ENCODE measurements at places on chromosomes 1 and 21. TPM values are rescaled to one million over a fixed set of nuclear protein-coding genes. Genes with fewer than 3 reads are reported as not detected.

Gene SPRR4
- not detected for total RNA-seq

Gene TPTE
- total RNA-seq, result 3.7 TPM

Gene LY9
- not detected for total RNA-seq

Gene CACNA1S
- total RNA-seq, result not detected

Gene NHLH2
- total RNA-seq, result not detected

Gene LEMD1
- 1.5 TPM for total RNA-seq

Gene ABCG1
- total RNA-seq, result 9.0 TPM

Gene UBL4B
- total RNA-seq, result not detected

Gene SLAMF1
- total RNA-seq, result not detected

Gene E2F2
- total RNA-seq, result 5.2 TPM

Gene PRPF38A
- total RNA-seq, result 9.7 TPM

Gene CYP2J2
- 6.1 TPM for total RNA-seq

Gene CTPS1
- 38.7 TPM for total RNA-seq

Gene LEFTY2
- not detected for total RNA-seq

Gene FMO5
- 0.37 TPM for total RNA-seq

Gene SYT2
- 0.55 TPM for total RNA-seq

Gene RAB13
- 36.1 TPM for total RNA-seq

Gene NSL1
- total RNA-seq, result 51.2 TPM

Gene KCNH1
- total RNA-seq, result 0.97 TPM

Gene GBP5
- 0.25 TPM for total RNA-seq

Gene METTL18
- 8.5 TPM for total RNA-seq

Gene INPP5B
- total RNA-seq, result 10.3 TPM

Gene MATN1
- total RNA-seq, result 0.06 TPM

Gene MUTYH
- total RNA-seq, result 11.3 TPM

Gene BRDT
- not detected for total RNA-seq

Gene LCE3C
- total RNA-seq, result not detected

Gene CR1
- not detected for total RNA-seq

Gene LMOD1
- not detected for total RNA-seq

Gene PGLYRP4
- not detected for total RNA-seq

Gene AMIGO1
- total RNA-seq, result 0.72 TPM

Gene GJA4
- total RNA-seq, result not detected

Gene GABRD
- 2.1 TPM for total RNA-seq

Gene WNT4
- total RNA-seq, result not detected

Gene HES2
- not detected for total RNA-seq

Gene LHX8
- 16.1 TPM for total RNA-seq

Gene SMIM11
- 25.5 TPM for total RNA-seq

Gene ATP6V1G3
- not detected for total RNA-seq

Gene TLR5
- not detected for total RNA-seq

Gene KIAA1614
- not detected for total RNA-seq

Gene HAO2
- total RNA-seq, result not detected

Gene KCNJ6
- not detected for total RNA-seq

Gene ITLN2
- total RNA-seq, result not detected

Gene IFNLR1
- total RNA-seq, result 0.21 TPM

Gene CFAP74
- total RNA-seq, result not detected

Gene RGS8
- not detected for total RNA-seq

Gene INKA2
- total RNA-seq, result 4.4 TPM

Gene PRELP
- total RNA-seq, result not detected

Gene RHCE
- not detected for total RNA-seq

Gene PCP4
- not detected for total RNA-seq
